ENCODE measurements at places on chromosomes 1 and 21.
A peak's percentile ranks its signal among the peaks of the same experiment; 100 is the strongest.

GRCh38 chr1:234188454-234188792 is 184.8 kb upstream of the COA6 start:
- no peak for DNase-seq

DNA sequence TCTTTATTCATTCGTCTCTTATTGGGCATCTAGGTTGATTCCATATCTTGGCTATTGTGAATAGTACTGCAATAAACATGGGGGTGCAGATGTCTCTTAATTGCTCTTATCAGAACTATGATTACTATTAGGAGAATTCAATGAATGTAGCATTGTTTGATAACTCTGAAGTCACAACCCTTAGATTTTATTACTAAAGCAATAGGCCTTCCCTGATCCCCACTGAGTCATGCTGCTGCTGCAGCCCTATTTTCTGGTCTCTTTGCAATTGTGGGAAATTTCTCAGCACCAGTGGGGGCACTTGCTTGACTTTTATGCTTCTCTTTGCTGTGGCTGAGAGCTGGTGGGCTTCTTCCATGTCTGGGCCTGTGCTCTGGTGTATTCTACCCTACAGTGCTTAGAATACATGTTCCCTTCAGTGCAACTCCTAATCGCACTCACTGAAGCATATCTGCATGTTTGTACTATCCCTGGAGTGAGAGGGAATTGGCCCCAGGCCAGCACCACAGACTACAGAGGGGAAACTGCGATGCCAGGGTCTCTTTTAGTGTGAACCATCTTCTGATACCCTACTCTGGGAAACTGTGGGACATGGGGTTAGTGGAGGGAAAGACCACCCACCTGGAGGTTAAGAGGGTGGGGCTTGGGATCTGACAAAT is 52.2 kb upstream of the ROR1 start:
- no peak for DNase-seq

GRCh38 chr1:104182251-104182650 is 432.6 kb downstream of the AMY1C start:
- no peak for DNase-seq

DNA sequence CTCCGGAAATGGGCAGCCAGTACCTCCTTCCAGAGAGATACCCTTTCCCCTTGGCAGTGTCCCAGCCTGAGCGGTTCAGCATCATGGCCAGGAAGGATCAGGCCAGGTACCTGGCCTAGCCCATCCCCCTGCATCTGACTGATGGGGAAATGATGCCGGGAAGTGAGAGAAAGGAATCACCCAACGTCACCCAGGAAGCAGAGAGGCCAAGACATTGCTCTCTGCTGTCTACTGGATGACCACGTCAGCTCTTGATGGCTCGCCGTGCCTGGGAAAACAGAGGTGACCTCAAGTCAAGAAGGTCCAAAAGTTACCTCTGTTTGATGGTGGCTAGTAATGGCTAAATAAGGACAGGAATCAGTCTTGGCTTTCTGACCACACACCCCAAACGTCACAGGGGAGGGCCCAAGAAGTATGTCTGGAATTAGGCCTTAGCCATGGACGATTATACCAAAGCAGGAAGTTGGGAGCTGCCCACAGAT is 79.0 kb downstream of the MRPL37 start:
- DNase-seq: no peak

DNA sequence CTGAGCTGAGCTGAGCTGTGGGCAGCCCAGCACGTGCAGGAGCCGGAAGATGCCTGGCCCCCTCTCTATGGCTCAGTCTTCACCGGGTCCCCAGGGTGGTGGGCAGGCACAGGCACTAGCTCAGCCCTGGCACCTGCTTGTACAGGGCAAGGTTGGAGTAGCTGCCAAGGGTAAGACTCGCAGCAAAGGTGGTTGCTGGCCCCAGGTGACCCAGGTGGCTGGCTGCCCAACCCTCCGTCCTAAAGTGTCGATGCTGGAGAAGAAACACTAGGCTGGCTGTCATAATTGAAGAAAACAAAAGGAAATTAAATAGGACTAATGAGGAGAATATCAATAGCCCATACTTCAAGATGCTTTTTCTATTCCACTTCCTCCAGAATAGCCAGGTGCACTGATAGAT is 77.1 kb upstream of the ACTL8 start:
- no peak for DNase-seq

GRCh38 chr1:204261746-204262505 is 48.1 kb upstream of the GOLT1A start:
- DNase-seq: no peak

DNA sequence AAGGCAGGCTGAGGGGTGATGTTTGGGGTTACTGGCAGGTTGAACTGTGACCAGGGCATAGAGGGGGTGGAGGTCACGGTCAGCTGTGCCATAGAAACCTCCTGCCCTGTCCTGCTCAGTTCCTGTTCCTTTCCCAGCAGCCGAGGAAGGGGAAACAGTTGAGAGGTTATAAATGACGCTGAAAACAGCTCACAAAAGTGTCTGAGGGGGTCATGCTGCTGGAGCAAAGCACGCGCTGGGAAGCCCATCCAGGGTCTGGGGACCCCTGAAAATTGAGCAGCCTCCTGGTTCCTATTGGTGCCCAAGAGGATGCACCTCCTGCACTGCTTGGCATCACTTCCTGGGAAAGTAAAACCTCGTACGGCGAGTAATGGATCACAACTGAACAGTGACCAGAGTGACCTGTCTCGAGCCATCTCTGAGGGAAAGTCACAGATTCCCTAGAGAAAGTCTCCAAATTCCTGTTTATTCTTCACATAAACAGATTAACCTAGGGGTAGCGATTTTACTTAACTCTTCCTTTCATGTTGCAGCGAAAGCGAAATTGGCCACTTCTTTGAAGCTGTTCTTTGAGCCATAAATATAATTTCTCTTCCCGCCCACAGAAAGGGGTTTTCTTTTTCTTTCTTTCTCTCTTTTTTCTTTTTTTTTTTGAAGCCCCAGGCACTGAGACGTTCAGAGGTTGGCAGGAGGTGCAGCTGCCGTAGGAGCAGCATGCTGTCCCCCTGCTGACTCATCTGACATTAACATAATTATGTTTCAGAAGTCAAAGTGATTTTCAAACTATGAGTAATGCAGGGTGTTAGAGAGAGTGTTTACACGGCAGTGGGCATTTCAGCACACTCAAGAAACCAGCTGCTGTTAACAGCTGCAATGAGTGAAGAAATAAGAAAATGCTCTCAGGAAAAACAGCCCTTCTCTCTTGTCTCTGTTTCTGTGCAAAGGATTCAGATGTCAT is 41.8 kb upstream of the ATF3 start:
- peak; percentile 74 for DNase-seq

DNA sequence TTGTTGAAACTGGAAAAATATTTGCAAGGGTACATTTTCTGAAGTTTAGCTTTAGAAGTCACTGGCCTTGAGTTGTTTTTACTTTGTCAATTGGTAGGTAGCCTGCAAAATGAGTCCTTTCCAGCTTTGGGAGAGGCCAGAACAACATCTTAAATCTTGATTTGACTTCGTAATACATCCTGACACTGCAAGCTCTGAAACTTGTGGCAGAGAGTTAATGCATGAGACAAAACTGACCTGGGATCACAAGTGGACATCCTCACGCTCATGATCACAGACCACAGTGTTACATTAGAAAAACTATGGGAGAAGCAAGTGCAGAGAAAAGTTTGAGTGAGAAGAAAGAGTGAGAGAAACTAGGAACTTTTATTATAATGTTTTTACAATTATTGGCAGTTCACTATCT is 550.9 kb downstream of the USP25 start:
- no peak for DNase-seq

DNA sequence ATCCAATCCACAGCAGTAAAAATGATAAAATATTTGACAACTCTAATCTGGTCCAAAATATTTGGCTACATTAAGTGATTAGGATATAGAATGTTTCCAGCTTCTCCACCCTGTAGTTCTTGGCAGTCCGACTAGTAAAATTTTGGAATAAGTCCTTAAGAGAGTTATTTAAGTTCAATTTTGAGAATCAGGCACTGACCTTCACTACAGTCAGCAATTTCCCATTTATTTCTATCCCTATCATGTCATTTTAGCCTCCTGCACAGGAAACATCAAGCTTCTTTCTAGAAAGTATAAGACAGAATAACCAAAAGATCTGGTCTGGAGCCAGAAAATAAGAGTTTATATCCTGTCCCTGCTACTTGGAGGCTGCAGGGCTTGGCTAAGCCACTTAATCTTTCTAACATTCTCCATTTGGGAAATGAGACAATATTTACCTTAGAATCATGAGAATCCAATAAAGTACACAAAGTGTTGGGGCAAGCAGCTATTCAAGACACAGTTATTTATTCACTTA is 162.2 kb downstream of the DPYD start:
- no peak for DNase-seq

- DNase-seq: no peak
Observed at GRCh38 chr1:233654658-233655280, 40.9 kb downstream of the KCNK1 start.

DNA sequence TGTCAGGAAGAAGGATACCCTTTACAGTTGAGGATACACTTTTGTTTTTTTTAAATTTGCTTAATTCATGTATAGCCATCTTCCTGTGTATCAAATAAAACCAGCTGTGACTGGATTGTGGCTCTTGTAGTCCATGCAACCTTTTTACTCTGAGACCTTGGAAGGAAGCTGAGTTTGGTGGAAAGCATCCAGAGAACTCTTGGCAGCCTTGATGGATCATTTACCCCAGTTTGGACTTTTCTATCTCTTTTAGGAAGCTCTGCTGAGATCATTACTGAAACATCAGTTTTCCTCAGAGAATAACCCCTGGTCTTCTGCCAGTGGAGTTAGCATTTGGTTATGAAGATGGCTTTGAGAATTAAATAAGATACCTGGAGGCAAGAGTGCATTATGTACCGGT is 21.2 kb upstream of the APOBEC4 start:
- no peak for DNase-seq

DNA sequence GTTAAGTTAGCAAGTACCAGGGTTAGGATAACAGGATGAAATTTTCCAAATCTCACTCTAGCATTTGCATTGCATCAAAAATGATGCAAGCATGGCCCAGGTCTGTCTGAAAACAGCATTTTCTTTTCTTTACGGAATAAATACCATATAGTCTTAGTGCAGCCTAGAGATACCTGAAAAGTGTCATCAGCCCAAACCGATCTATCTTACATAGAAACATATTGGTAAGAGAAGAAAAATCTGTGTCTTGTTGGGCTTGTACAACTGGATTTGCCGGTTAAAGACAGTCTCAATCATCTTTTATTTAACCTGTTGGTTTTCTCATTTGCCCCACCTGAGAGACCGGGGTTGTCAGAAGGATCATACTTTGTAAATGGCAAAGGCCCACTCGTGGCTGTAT is 15.8 kb downstream of the ACP6 start:
- DNase-seq: no peak

DNA sequence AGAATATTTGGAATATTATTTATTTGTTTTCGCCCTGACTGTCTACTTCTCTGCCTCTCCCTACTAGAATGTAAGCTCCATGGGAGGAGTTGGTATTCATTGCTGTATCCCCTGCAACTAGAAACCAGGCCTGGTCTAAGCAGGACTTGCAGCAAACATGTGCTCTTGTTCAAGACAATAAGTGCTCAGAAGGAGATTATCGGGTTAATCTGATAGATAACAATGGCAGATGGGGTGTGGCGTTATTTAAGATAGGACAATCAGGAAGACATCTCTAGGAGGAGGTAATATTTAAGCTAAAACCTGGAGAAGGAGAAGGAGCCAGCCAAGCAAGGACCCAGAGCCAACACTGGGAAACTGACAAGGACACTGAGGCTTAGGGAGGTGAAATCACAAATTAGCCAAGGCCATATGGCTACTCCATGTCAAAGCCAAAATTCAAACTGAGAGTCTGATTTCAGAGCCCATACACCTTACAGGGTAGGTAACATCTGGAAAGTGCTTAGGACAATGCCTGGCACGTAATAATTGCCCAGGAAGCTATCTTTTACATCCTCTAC is 41.5 kb downstream of the STYXL2 start:
- no peak for DNase-seq

- no peak for DNase-seq
Observed at GRCh38 chr1:33180226-33180910, 1.5 kb downstream of the TRIM62 start.

DNA sequence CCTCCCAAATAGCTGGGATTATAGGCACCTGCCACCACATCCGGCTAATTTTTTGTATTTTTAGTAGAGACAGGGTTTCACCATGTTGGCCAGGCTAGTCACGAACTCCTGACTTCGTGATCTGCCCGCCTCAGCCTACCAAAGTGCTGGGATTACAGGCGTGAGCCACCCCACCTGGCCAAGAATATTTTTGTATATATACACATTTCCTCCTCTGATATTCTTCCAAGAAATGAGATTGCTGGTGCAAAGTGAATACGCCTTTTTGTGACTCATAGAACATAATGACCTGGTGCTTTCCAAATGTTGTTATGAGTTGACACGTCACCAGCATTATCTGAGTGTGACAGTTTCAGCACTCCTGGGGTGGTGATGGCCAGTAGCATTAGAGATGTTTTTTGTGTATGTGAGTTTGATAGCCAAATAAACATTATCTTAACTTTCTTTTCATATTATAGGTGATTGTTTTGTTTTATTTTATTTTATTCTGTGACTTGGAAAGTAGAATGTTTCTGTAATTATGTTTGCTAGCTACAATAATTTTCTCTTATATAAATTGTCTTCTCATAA is 54.9 kb downstream of the KCNK1 start:
- DNase-seq: no peak

- DNase-seq: no peak
Observed at GRCh38 chr21:31198575-31198974, 145.5 kb downstream of the TIAM1 start.

- no peak for DNase-seq
Observed at GRCh38 chr1:24875257-24875656, 54.8 kb downstream of the RUNX3 start.

DNA sequence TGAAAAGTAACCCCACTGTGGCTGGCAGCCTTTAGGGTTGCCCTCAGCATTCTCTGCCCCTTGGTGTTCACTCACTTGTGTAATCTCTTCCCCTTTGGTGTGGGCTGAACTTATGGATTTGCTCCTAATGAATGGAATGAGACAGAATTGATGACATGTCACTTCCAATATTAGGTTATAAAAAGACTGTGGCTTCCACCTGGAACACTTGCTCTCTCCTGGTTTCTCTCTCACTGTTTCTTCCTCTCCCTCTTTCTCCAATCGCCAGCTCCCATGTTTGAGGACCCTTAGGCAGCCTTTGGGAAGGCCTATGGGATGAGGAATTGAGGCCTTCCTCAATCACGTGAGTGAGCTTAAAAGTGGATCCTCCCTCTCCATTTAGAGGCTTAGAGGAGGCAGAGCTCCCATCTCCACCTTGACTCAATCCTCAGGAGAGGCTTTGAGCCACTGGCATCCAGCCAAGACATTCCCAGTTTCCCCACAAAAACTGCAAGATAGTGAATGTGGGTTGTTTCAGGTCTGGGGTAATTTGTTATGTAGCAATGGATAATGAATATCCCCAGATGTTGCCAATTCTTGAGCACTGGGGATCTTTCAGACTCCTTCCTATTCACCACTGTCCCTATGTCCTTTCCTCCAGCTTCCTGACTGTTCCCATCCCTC is 95.5 kb upstream of the CD34 start:
- no peak for DNase-seq

DNA sequence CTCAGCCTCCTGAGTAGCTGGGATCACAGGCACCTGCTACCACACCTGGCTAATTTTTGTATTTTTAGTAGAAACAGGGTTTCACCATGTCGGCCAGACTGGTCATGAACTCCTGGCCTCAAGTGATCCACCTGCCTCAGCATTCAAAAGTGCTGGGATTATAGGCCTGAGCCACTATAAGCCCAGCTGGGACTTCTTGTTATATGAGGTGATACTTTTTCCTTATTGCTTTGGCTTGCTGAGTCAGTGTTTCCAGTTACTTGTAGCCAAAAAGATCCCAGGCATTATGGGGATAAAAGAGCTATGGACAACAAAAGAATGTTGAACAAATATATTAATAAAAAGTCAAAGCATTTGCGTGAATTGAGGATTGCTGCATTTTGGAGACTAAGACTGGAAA is 69.9 kb upstream of the LPGAT1 start:
- DNase-seq: no peak
